ENCODE measurements at places on chromosomes 11 and 22.

DNA sequence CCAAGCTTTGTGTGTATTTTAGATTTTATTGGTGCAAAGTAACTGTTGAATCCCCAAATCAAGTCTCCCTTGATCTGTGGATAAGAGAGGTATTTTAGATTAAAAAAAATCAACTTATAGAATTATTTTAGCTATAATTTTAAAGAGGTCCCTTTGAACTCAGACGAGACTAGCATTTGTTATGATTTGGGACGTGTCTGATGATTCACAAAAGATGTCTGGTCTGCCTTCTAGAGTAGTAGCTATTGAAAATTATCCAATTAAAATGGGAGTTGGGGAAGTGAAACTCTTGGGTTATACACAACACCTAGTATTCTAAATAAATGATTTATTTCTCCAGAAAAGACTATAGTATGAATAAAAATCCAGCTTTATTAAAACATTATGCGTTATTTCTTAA is 227.9 kb upstream of the GRIA4 start:
- H3K36me3 ChIP-seq = no peaks in the 10 kb centered on the region
- H3K27me3 ChIP-seq = no peaks in the 10 kb centered on the region
- H3K4me1 ChIP-seq = no peaks in the 10 kb centered on the region
- H3K4me3 ChIP-seq = no peak overlapping the region
- no peak overlapping the region for H3K27ac ChIP-seq
- no peak for DNase-seq

DNA sequence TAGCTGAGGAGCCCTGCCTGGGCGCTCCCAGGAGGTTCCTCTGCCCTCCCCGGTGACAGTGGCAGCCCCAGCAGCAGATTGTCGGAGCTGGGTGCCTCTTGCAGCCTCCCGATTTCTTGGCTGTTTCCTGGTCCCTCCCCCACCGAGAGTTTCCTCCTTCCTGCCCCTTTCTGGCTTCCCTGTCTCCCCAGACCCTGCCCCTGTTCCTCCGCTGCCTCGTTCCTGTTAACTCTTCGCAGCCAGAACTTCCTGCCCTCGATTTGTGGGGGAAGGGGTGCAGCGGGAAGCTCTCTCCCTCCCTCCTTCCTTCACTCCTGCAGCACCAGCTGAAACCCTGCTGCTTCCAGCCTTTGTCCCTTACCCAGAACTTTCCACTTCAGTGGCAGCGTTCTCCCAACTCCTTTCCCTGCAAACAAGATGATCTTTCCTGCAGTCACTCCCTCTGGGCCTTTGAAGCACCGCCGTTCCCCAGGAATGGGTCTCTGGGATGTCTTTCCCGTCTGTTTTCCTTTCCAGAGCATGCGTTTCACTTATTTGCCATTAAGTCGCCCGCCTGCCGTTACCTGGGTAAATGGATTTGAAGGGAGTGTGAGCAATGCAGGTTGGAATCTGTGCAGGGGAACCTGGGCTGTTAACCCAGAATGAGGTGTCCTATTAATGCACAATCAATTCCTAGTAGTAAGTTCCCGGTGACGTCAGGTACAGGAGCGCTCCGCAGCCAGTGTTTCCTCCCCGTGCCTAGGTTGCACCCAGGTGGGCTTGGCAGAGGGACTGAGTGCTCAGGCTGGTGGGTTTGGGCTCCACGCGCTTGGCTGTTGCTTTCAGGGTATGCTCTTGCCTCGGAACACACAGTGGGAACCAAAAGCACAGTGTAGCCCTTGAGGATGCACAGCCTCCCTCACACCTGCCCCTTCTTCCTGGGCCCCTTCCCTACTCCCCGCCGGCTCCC is 4.3 kb downstream of the GRK2 start:
- peak; percentile 37 for DNase-seq
- peaks cover 75% of the 10 kb centered on the region for H3K4me1 ChIP-seq
- peak overlapping the region; percentile 100 for H3K27ac ChIP-seq
- H3K27me3 ChIP-seq = no peaks in the 10 kb centered on the region

DNA sequence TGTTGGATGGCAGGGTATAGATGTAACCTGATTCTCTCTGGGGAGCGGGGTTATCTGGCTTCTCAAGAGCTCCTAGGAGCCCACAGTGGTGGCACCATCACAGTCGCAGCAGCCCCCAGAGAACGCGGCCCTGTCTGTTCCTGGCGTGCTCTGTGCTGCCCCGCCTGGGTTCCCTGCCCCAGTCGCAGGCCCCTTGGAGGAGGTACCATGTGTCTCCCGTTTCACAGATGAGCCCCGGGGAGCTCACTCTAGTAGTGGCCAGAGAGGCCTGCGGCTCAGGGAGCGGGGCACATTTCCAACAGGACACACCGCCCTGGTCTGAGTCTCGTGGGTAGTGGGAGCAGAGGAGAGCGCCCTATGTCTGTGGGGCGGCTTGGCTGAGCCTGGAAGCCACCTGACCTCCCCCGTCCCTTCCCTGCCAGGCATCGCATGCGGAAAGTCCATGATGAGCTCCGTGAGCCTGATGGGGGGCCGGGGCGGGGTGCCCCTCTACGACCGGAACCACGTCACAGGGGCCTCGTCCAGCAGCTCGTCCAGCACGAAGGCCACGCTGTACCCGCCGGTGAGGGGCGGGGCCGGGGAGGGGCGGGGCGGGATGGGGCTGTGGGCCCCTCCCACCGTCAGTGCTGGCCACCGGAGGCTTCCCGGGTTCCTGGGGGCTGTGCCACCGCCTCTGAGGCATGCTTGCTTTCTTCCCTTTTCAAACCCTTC is 21.0 kb upstream of the PPP6R3 start:
- no peaks in the 10 kb centered on the region for H3K36me3 ChIP-seq
- no peak overlapping the region for H3K27ac ChIP-seq
- no peak overlapping the region for H3K4me3 ChIP-seq
- H3K27me3 ChIP-seq = no peaks in the 10 kb centered on the region

DNA sequence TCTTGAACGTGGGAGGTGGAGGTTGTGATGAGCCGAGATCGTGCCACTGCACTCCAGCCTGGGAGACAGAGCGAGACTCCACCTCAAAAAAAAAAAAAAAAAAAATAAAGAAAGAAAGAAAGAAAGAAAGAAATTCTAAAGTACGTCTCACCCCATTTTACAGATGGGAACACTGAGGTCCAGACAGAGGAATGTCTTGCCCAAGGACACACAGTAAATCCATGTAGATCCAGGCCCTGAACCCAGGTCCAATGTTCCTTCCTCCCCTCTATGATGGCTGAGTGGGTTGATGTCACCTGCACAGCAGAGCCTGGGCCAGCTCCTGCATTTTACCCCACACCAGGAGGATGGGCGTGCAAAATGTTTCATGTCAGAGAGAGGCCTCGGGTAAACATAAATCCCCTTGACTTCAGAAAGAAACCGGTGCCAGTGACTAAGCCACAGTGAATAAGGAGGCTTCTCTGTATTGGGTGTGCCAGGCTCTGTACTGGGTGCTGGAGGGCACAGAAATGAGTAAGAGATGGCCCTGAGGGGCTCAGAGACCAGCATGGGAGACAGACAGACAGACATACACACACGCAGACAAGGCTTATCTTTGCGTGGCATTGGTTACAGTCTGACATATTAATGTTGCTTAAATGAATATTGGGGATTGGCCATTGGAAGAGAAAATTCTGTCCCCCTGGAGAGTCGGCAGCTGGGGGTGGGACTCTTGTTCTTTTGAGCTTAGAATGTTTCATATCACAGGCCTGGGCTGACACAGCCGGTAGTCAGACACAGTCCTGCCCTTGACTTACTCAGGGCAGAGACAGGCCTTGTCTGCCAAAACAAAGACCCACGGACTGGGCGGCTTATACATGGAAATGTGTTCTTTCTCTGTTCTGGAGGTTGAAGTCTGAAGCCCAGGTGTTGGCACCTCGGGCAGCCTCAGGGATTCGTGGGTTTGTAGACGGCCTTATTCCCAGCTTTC is 105.4 kb downstream of the MIAT start:
- H3K36me3 ChIP-seq = peaks cover 27% of the 10 kb centered on the region
- H3K27ac ChIP-seq = no peak overlapping the region
- no peaks in the 10 kb centered on the region for H3K4me1 ChIP-seq
- no peak for DNase-seq

GRCh38 chr11:94528551-94528950 is 15.2 kb upstream of the FUT4 start:
- no peaks in the 10 kb centered on the region for H3K4me1 ChIP-seq
- no peak overlapping the region for H3K4me3 ChIP-seq
- no peak overlapping the region for H3K27ac ChIP-seq
- H3K27me3 ChIP-seq = peaks cover 31% of the 10 kb centered on the region
- no peak for DNase-seq
- no peaks in the 10 kb centered on the region for H3K36me3 ChIP-seq

- peak overlapping the region; percentile 89 for H3K4me3 ChIP-seq
- DNase-seq = peak; percentile 31
- no peaks in the 10 kb centered on the region for H3K27me3 ChIP-seq
These were observed 712 bp upstream of the SLC2A11 start for GRCh38 chr22:23856721-23857605.

DNA sequence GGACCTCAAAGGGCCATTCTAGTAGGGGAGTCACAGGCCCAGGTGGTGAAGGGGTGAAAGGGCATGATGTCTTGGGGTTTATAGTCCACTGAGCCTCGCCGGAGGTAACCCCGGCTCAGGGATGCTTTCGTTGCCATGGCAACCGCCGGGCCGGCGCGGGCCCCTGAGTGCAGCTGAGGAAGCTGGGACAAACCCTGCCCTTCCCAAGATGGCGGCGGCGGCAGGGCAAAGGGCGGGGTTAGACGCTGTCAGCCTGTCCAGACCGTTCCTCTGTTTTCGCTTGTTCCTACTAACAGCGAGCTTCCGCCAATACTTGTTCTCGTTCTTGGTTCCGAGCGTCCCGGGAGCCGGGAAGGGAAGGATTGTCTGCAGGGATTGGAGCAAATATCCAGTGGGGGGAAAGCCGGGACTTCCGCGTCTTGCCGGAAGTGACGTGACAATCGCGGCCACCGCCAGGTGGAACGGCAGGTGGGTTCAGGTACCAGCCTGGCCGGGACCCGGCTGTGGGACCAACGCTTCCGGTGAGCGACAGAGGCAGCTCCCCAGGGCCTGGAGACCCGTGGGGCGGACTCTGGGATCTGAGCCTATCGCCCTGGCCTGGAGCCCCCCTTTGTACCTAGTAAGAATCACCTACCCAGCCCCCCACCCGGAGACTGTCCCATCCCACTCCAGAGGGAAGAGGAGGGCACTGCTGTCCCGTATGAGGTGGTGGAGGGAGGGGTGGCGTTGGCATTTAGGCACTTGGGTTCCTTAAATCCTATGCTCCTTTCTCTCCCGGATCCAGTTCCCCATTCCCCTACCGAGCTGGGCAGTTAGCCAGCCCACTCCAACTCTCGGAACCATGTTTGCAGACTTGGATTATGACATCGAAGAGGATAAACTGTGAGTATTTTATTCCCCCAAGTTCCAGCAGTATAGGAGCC is at the start of gene PICK1:
Gene PICK1, plus strand, starts transcription at position 436 of the 923 bp plus-strand sequence. Its CDS starts 406 bp downstream, at position 842.
- no peaks in the 10 kb centered on the region for H3K27me3 ChIP-seq
- H3K4me1 ChIP-seq = peaks cover 12% of the 10 kb centered on the region
- H3K4me3 ChIP-seq = peak within 1 kb of the TSS; percentile 93
- peaks cover 2% of the 10 kb centered on the region for H3K36me3 ChIP-seq
- peak within 1 kb of the TSS; percentile 93 for H3K27ac ChIP-seq

DNA sequence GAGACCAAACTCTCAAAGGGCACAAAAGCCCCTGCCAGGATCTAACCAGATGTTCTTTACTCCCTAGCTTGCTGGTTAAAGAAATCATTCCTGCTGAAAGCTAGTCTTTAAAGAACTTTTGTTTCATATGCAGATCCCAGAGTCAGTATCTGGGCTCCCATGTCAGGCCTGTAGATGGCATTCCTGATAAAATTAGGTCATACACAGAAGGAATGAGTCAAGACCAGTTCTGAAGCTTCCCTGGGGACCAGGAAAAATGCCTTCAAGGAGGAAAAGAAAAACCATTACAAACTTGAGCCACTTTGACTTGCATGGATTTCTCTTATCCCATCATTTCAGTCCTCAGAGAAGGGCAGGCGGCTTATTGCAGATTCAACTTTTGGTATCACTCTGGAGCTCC is 5.9 kb downstream of the DBX1 start:
- H3K27ac ChIP-seq = no peak overlapping the region
- no peak overlapping the region for H3K4me3 ChIP-seq
- H3K4me1 ChIP-seq = peaks cover 16% of the 10 kb centered on the region
- peaks cover 8% of the 10 kb centered on the region for H3K36me3 ChIP-seq
- H3K27me3 ChIP-seq = peaks cover 35% of the 10 kb centered on the region

GRCh38 chr11:33868647-33869461 is 23.0 kb downstream of the LMO2 start:
- no peak overlapping the region for H3K27ac ChIP-seq
- no peak for DNase-seq
- no peaks in the 10 kb centered on the region for H3K36me3 ChIP-seq
